ENCODE measurements at places on chromosomes 16 and 17.

GRCh38 chr17:82112181-82112913 is 14.3 kb upstream of the FASN start:
- DNase-seq, result no peak

- DNase-seq, result no peak
Observed at GRCh38 chr17:17793378-17794214, 43.2 kb downstream of the SREBF1 start.

GRCh38 chr16:89268987-89269735 is 51.7 kb downstream of the ZNF778 start:
- DNase-seq, result no peak

- DNase-seq, result no peak
Observed at GRCh38 chr16:2595393-2596205, 57.8 kb downstream of the PDPK1 start.

GRCh38 chr17:48579760-48580554 is 1.8 kb upstream of the HOXB4 start:
- no peak for DNase-seq

DNA sequence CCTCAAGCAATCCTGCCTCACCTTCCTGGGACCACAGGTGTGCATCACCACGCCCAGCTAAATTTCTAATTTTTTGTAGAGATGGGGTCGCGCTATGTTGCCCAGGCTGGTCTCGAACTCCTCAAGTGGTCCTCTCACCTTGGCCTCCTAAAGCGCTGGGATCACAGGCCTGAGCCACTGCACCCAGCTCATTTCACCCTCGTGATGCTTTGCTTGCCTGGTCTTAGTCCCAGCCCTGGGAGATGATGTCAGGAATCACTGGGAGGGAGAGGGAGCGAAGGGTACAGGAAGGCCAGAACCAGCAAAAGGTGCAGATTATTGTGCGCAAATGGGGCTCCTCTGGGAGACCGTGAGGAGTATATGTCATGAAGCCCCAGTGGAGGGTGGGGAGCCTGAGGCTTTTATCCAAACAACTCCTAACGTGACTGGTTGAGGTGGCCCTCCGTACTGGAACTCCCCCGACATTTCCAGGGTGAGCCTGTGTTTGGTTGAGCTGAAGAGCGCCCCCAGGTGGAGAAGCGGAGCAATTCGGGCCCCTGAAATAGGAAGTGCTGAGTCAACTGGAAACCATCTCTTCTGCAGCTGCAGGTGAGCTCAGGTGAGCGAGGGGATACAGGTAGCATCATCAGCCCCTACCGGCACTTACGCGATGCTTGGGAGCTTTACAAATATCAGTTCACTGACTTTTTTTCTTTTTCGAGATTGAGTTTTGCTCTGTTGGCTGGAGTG is 41.2 kb upstream of the HAPSTR1 start:
- DNase-seq, result no peak

DNA sequence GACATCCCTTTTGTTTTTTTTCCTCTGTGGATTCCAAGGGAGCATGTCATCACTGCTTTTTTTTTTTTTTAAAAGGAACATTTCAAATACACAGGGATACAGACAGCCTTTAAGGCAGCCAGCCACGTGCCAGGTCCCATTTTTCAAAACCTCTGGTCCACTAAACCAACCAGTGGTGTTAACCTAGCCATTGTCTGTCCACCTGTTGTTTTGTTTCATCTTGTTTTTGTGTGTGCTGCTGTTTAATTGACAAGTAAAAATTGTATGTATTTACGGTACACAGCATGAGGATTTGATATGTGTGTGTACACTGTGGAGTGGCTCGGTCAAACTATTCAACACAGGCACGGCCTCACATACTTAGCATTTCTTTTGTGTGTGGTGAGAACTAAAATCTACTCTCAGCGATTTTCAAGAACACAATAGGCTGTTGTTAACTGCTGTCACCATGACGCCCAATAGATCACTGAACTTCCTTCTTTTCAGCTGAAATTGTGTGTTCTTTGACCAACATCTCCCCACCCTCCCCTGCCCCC is 19.2 kb downstream of the TMEM114 start:
- no peak for DNase-seq

DNA sequence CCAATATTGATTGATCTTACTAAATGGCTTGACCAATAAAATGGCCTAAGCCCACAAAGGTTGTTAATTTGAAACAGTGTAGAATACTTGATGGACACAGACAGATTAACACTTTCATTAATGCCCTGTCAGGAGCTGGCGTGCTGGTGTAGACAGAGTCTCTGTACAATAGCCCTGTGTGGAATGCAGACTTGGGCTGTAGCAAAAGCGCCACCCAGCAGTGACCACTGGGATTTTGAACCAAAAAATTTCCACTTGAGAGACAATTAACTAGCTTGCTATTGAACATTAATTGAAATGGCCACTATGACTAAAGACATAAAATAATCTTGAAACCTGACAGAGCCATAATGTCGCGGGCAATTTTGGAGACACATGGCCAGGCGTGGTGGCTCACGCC is 19.7 kb upstream of the GUCY2D start:
- no peak for DNase-seq

DNA sequence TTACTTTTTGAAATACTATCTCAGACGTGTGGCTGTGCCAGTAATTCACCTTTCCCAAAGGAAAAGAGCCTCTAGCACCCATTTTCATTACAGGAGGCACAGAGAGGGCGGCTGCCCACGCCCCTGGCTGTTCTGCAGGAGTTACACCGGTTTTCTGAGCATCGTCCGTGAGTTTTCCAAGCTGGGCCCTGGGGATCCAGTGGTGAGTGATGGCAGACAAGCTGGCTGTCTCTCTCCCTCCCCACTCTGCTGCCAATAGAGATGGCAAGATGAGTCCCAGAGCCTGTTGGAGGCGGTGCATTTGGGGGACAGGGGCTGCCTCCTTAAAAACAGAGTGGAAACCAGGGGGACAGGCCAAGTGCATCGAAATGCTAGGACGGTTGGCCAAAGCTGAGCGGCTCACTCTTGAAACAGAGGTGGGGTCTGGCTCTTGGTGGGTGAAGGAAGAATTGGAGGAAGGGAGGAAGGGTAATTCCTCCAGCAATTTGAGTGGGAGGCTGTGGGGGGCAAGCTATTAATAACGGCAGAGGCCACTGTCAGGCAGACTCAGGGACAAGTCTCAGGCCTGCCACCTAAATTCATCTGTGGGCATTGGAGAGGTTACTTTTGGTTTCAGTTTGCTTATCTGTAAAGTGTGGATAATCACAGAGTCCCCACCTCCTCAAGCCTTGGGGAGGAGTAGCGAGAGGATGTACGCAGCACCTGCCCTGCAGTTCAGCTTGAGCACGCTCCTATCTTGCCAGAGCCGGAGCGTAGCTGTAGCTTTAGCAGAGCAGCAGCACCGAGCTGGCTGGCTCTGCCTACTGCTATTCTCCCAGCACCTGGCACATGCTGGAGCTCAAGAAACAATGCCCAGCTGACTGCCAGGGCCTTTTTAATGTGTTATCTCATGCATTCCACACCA is 7.5 kb upstream of the NOS2 start:
- DNase-seq, result peak; percentile 15

DNA sequence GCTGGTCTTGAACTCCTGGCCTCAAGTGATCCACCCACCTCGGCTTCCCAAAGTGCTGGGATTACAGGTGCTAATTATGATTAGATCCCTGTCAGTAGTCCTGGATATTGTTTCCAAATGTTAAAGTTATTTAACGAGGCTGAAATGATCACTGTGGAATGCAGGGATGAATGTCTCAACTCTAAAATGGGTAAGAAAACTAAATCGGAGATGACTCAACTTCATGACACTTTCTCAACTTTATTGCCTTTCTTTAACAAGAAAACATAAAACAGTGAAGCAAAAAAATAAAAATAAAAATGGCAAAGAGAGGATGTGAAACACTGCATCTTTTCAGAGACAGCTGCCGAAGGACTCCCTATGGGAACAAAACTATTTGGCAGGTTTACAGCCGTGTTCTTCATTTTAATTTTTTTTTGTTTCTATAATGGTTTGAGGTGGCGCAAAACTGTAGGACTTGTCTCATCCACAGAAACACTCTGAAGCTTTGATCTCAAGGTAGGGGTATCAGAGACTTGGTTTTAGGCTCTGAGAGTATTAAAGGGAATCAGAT is 382.0 kb downstream of the GRIN2A start:
- no peak for DNase-seq

- no peak for DNase-seq
Observed at GRCh38 chr17:69495787-69496186, 81.3 kb downstream of the MAP2K6 start.

DNA sequence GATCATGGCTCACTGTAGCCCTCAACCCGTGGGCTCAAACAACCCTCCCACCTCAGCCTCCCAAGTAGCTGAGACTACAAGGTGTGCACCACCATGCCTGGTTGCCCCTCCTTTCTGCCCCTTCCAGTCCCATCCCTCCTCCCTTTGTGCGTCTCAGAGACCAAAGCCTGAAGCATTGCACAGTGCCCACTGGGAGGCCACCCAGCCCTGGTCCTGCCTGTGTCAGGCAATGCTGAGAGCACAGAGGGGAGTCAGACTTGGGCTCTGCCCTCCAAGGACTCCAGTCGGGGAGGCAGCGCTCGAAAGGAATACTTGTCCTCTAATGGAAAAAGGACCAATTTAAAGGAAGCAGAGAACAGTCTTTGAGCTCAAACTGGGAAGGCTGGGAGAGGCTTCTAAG is 20.4 kb downstream of the RAI1 start:
- DNase-seq, result no peak

GRCh38 chr17:29526322-29526721 is 40.5 kb downstream of the ABHD15 start:
- DNase-seq, result no peak

GRCh38 chr16:81611721-81612120 is 167.1 kb downstream of the CMIP start:
- no peak for DNase-seq

- no peak for DNase-seq
Observed at GRCh38 chr17:1002412-1002753, 5.5 kb downstream of the TIMM22 start.

- no peak for DNase-seq
Observed at GRCh38 chr16:80751167-80751566, 53.2 kb downstream of the CDYL2 start.

- no peak for DNase-seq
Observed at GRCh38 chr16:54053891-54054820, 232.4 kb downstream of the IRX3 start.

DNA sequence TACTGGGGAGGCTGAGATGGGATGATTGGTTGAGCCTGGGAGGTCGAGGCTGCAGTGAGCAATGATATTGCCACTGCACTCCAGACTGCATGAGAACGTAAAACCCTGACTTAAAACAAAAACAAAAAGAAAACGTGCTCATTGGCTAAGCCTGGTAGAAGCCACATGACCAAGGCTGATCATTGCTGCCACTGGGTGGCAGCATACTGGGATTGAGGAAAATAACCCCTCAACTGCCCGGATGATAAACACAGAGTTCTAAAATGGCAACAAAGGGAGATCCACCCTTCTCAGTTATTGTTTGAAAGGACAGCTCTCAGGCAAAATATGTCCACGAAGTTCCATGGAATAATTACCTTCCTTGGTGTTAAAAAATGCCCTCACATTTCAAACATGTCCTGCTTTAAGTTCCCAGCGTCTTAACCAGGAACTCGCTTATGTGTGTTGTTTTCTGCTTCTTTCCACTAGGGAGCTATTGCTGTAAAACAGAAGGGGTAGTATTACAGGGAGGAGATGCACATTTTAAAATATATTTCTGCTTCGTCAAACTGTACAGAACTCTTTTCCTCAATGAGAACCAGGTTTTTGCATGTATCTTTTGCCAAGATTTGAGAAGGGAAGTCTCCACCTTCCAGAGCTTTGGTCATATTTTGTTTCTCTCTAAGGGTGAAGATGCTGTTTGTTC is 675.3 kb downstream of the MAF start:
- DNase-seq, result no peak

DNA sequence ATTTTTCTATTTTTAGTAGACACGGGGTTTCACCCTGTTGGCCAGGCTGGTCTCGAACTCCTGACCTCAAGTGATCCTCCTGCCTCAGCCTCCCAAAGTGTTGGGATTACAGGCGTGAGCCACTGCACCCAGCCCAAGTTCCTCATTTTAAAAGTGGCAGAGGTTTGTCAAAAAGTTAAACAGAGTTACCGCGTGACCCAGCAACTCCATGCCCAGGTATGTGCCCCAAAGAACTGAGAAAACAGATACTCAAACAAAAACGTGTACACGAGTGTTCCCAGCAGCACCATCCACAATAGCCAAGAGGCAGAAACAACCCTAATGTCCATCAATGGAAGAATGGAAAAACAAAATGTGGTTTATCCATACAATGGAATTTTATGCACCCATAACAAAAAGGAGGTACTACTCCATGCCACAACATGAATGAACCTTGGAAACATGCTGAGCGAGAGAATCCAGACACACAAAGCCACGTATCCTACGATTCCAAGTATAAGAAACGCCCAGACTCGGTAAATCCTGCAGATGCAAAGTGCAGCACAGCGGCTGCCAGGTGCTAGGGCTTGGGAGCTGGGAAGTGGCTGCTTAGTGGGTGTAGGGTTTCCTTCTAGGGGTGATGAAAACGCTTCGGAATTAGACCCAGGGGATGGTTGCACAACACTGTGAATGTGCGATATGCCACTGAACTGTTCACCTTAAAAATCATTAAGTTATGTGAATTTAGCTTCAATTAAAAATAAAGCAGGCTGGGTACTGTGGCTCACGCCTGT is 24.8 kb downstream of the ADCY9 start:
- no peak for DNase-seq

GRCh38 chr16:84754353-84754856 is 54.6 kb downstream of the USP10 start:
- peak; percentile 48 for DNase-seq

DNA sequence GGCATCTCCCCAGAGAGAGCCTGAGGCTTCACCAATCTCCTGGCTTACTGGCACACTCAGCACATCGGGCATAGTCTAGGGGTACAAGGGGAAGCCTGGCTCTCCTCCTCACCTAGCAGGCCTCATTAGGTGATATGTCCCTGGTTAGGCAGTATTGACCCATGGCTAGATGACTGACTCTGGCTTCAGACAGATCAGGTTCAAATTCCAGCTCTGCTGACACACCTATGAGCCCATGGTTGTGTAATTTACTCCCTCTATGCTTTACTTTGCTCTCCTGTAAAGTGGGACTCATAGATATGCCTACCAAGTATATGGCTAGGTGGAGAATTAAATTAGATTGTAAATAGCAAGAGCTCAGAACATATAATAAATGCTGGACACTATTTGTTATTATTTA is 157.3 kb upstream of the IRX3 start:
- DNase-seq, result no peak

DNA sequence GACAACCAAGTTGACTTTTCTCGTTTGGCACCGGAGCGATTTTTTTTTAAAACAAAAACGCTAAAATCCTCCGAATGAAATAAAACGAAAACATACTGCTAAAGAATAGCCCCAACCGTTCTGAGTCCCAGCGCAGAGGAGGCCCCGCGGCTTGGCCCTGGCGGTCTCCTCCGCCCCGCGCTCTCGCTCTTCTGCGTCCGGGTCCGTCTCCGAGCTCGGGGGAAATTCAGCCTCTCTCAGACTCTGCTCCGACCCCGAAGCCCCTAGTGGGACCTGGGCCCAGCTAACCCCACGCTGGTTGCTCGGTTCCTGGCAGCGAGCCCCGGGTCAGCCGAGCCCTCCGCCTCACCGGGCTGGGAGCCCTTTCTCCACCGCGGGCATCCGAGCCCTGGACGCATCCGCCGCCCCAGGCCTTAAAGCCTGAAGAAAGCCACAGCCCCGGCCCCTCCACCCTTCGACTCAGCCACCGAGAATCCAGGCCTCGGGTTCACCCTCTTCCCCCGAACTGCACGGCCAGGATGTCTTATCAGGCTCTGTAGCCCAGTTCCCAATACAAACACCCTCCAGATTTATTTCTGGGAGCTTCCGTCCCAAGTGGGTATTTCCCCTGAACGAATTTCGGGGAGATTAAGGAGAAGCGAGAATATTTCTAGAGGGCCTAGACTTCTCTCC is 1.2 kb downstream of the TBX2 start:
- no peak for DNase-seq

- DNase-seq, result no peak
Observed at GRCh38 chr17:38605411-38605840, 326 bp downstream of the SRCIN1 start.
